ENCODE measurements at places on chromosomes 6 and 20.

DNA sequence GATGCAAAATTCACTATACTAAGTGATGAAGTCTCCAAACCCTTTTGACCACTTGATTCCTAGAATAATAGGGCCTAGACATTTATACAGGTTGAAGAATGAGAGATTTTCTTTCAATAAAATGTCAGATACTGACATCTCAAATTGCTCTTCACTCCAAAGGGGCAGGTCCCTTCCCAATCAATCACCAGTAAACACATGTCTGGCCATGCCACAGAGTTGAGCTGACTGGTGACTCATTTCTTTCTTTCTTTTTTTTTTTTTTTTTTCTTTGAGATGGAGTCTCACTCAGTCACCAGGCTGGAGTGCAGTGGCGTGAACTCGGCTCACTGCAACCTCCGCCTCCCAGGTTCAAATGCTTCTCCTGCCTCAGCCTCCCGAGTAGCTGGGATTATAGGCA, 388.6 kb upstream of the BTBD3 start:
- no peak for DNase-seq

GRCh38 chr6:110528930-110529325, 52.5 kb upstream of the SLC22A16 start:
- DNase-seq = no peak

GRCh38 chr20:4794846-4795245, 73.1 kb downstream of the PRND start:
- DNase-seq = no peak

GRCh38 chr6:158625881-158626305, 18.6 kb downstream of the DYNLT1 start:
- no peak for DNase-seq

DNA sequence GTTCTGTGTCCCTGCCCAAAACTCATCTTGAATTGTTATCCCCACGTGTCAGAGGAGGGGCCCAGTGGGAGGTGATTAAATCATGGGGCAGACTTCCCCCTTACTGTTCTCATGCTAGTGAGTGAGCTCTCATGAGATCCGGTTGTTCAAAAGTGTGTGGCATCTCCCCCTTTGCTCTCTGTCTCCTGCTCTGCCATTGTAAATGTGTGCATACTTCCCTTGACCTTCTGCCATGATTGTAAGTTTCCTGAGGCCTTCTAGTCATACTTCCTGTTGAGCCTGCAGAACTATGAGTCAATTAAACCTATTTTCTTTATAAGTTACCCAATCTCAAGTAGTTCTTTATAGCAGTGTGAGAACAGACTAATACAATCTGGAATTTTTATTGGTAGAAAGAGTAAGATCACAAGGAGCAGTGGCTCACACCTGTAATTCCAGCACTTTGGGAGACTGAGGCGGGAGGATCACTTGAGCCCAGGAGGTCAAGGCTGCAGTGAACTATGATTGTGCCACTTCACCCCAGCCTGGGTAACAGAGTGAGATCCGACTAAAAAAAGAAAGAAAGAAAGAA, 47.1 kb upstream of the SLC22A16 start:
- DNase-seq = no peak

GRCh38 chr6:57297505-57297904, 19.9 kb upstream of the PRIM2 start:
- no peak for DNase-seq
